ENCODE measurements at places on chromosomes 16 and 17.

DNA sequence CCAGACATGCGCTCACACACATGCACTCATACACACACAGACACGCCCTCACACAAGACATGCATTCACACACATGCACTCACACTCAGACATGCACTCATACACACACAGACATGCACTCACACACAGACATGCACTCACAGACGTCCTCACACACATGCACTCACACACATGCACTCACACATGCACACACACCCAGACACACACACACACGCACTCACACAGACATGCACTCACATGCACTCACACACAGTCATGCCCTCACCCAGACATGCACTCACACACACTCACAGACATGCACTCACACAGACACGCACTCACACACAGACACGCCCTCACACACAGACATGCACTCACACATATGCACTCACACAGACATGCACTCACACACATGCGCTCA, 2.1 kb upstream of the ZNF469 start:
- DNase-seq, result no peak

- no peak for DNase-seq
Observed at GRCh38 chr17:34715504-34715903, 136.1 kb downstream of the TMEM132E start.

- no peak for DNase-seq
Observed at GRCh38 chr17:80632046-80632581, 87.5 kb downstream of the RPTOR start.

- no peak for DNase-seq
Observed at GRCh38 chr16:31149894-31150890, at the start of gene PRSS36. PRSS36 (minus strand) TSS chr16:31150066; CDS start chr16:31150035, 31 bp downstream.

DNA sequence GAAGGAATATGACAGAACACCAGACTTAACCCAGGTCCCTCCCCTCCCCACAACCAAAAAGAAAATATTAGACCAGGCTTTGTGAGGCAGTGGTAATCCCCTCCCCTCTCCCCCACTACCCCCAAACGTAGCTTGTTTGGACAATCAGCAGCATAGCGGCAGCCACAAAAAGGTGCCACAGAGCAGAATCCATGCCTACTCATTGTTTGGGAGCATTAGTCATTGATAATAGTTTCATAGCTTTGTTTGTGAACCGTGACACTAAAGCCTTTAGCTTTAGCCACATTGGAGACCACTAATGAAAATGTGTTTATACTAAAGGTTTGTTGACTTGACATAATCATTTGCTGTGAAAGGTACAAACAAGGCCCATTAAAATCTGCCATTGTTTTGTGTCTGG, 65.1 kb downstream of the NUP93 start:
- no peak for DNase-seq

- DNase-seq, result no peak
Observed at GRCh38 chr16:5428932-5429331, 331.3 kb upstream of the EEF2KMT start.

DNA sequence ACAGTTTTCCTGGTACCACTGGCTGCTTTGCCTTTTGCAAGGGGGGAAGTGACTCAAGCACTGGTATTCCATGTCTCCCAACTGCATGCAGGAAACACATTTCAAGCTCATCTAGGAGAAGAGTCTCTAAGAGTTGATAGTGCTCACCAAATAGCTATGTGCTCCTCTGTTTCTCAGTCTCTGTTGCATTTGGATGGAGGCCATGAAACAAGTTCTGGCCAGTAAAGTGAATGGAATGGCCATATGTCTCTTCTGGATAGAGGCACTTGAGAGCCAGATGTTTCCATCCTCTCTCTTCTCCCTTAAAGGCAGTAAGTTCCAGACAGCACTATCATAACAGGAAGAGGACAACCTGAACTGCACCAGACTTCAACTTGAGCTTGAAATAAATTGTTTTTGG, 60.6 kb downstream of the C16orf82 start:
- DNase-seq, result no peak

GRCh38 chr17:2089021-2089422, 34.1 kb downstream of the HIC1 start:
- DNase-seq, result no peak

DNA sequence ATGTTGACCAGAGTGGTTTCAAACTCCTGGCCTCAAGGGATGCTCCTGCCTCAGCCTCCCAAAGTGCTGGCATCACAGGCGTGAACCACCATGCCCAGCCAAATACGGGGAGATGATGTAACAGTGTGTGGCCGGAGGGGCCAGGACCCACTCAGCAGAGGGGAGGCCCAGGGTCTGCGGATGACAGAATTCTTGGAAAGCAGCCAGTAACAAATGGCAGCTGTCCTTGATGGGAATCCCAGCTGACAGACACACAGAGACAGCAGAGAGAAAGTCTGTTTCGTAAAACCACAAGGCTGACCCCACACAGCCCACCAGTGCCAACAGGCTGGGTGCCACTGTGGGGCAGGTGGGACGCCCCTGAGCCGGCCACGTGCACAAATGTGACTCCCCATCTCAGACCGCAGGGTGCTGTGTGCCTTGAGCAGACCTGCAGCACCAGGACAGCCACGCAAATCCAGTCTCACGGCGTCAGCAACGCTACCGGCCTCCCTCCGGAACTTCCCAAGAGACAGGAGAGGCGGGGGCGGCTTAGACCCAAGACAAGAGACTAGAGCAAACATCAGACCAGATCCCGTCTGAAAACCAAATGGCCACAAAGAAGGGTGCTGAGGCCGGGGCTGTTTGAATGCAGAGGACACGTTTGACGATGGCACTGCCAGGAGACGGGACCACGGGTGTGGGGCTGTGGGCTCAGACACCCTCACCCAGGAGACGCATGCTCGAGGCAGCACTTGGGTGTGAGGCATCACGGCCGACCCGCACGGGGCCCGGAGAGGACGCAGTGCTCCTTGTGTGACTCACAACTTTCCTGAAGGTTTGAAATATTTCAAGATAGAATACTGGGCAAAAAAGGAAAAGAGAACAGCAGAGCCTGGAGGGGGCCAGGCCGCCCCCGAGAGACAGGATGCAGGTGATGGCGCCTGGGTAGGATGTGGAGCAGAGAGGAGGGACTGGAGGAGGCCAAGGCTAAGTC, 24.6 kb downstream of the CTU2 start:
- no peak for DNase-seq

- DNase-seq, result no peak
Observed at GRCh38 chr17:55734128-55734781, 11.6 kb upstream of the TMEM100 start.

GRCh38 chr16:80964351-80964750, 42.3 kb downstream of the CMC2 start:
- no peak for DNase-seq

DNA sequence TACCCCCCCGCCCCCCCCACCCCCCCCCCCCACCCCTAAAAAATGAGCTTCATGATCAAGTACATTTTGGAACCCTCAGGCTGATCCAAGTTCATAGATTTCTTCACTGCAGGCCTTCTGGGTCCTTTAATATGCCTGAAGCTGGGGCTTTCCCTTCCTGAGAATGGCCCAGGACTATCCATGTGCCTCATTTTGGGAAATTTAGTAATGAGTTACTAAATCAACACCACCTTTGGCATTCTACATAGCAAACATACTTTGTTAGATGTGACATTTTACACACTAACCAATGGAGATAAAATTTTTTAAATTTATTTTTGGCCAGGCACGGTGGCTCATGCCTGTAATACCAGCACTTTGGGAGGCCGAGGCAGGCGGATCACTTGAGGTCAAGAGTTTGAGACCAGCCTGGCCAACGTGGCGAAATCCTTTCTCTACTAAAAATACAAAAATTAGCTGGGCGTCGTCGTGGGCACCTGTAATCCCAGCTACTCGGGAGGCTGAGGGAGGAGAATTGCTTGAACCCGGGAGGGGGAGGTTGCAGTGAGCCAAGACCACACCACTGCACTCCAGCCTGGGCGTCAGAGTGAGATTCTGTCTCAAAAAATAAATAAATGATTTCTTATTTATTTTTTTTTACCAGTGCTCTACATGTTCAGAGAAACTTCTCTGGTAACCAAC, 14.0 kb downstream of the HERPUD1 start:
- DNase-seq, result no peak

GRCh38 chr17:39740357-39741111, 2.8 kb downstream of the GRB7 start:
- DNase-seq, result peak; percentile 88

DNA sequence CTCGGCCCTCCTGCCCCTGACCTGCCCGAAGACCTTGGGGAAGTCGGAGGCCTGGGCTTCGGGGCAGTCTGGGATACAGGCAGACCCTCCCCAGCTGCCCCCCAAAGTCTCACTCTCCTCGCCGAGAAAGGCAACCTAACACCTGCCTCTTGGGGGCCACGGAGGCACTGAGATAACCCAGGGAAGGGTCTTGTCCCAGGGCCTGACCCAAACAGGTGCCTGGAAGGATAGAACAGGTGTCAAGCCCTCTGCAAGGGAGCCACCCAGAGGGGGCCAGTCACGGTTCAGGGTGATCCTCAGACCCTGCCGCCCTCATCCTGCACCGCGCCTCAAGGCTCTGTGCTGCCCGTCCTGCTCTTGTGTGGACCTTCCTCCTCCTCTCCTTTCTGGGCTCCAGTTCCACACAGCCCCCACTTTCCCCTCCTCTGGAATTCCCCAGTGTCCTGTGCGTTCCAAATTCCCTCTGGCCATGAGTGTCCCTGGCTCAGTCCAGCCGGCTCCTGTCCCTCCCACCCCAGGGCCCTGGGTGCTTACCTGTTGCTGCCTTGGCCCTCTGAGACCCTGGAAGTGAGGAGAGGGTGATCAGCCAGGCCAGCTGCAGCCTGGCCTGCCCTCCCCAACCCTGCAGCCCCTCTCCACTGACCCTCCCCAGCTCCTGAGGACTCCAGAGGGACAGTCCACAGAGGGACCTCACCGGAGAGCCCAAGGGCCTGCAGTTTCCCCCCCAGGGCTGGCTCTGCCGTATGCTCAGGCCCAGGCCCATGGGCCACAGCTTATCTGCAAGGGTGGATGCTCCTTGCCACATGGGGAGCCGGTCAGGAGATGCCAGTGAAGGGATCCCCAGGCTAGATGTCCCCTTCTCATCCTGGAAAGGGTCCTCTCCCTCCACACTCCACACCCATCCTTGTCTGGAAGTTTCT, 3.8 kb downstream of the PRSS27 start:
- DNase-seq, result no peak

- DNase-seq, result no peak
Observed at GRCh38 chr16:65751622-65752521, 614.6 kb upstream of the CDH5 start.

DNA sequence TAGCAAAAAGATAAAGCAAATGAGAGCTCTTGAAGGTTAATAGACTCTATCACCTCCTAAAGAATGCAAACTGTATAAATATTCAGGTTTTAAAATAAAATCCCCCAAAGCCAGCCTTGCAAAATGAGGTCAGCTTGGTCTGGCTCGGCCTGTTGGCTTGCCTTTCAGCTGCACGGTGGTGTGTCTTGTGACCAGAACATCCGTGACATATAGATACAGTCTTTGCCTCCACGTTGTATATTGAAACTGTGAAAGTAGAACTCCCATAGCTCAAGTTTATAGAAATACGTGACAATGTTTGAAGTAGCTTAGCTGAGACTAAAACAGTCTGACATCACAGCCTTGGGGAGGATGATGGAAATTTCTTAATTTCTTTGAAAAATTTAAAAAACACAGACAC, 236.6 kb upstream of the MYOCD start:
- DNase-seq, result no peak

- no peak for DNase-seq
Observed at GRCh38 chr16:48317026-48317425, 68.2 kb downstream of the SIAH1 start.

GRCh38 chr16:3465911-3466584, 22.6 kb downstream of the NAA60 start:
- no peak for DNase-seq

DNA sequence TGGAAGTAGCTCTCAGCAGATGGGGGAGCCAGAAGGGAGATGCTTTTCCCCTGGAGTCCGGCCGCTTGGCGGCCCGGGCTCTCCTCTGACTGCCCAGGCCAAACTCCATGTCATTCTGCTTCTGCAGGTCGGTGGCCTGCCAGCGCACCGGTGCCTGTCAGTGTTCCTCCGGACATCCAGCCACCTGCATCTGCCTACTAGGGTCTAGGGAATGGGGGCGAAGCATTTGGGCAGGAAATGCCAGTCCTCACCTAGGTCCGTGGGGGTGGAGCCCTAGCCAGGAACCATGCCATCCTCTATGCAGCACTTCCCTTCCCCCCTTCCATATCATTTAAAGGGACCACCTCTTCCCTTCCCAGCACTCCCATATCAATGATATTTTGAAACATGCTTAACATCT, 34.2 kb downstream of the GJC1 start:
- no peak for DNase-seq

DNA sequence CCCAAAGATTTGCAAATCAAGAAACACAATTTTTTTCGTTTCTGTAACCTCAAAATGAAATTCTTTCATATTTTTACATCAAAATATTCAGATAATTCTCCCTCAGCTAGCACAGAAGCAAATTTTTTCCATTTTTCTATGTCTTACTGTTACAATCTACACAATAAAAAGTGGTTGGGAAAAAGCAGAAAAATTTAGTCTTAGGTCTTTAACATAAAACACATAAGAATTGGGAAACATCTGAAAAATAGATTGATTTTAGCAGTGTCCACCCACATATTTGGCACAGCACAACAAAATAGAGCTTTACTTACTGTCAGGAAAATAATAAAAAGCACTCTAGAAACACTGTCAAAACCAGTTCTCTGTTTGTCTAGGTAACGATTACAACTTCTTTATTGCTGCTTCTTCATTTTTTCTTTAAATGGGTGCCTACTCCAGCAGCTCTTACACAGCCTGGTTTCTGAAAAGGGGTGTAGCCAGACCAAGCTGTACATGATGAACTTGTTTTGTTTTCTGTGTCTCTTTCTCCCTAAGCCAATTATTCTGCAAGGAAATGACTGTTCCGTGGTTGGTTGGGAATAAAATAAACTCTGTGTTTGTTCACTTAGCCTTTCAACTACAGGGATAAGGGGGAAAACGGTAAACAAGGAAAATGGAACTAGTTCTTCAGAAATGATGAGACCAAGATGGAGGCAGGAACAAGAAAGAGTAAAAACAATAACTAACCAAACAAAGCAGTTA, at the start of gene ABCA6:
Gene ABCA6 (minus strand): TSS at position 465 of the 744 bp plus-strand sequence. CDS start 1,192 bp downstream, outside the sequence.
- no peak for DNase-seq

DNA sequence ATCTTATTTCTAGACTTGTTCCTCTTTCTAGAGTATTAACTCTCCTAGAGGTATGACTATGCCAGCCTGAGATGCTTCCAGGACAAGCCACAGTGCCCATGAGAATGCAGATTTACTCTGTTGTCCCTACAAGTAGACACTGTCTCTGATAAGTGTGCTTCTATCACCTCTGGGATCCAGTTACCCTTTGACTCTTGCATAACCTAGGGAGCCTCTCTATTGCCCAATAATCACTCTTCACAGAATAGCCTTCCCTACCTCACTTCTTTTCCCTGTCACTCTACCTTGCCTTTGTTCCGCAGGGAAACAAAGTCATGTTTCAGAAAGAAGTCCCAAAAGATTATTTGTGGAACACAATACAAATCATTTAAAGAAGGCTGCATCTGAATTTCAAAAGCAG, 1.6 kb upstream of the KRT34 start:
- DNase-seq, result no peak

GRCh38 chr17:47993964-47994363, 23.1 kb downstream of the CDK5RAP3 start:
- no peak for DNase-seq

- DNase-seq, result no peak
Observed at GRCh38 chr16:57042157-57043111, 49.9 kb upstream of the CPNE2 start.

GRCh38 chr17:82943751-82944150, 103.9 kb upstream of the ZNF750 start:
- no peak for DNase-seq

All from iPS DF 19.7 (cell line).